H1 (cell line): ENCODE measurements at places on chromosomes 7 and 10.

GRCh38 chr7:117597755-117598154 lies 117.9 kb downstream of the CFTR start:
- no peak for DNase-seq

GRCh38 chr7:69780379-69780778 lies 182.1 kb downstream of the AUTS2 start:
- DNase-seq: no peak

- DNase-seq: peak; percentile 11
These were observed 15.4 kb downstream of the TMEM273 start for GRCh38 chr10:49172777-49173132.

GRCh38 chr10:128114901-128115300 lies 11.3 kb downstream of the MKI67 start:
- no peak for DNase-seq

- DNase-seq: no peak
These were observed 69.5 kb downstream of the ZNF800 start for GRCh38 chr7:127322832-127323493.

DNA sequence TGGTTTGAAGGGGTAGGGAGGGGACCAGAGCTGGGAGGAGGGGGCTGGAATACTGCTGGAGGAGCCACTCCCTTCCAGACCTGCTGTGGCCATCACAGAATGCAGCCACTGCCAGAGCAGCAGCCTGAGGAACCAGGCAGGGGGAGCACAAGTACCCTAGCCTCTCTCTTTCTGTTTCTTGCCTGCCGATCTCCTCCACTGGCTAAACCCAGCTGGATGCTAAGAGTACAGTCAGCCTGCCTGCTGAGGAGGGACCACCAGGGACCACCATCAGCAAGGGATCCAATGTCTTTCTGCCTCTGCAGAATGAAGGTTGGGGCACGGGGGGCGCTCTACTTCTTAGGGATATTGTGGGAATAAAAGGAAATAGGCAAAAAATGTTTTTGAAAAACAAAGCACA lies 4.7 kb downstream of the BLVRA start:
- DNase-seq: peak; percentile 48

DNA sequence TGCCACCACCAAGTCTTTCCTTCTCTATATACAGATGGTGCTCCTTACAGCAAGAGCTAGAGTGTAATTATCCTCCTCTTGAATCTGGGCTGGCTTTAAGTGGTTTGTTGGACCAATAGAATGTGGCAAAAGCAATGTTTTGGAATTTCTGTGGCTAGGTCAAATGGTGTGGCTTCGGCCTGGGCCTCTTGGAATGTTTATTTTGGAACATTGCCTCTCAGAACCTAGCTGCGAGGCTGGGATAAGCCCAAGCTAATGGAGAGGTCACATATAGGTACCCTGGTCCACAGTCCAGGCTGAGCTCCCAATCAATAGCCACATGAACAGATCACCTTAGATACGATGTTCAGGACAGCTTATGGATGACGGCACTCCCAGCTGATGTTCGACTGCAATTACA lies 556.7 kb downstream of the TYW1 start:
- DNase-seq: no peak

DNA sequence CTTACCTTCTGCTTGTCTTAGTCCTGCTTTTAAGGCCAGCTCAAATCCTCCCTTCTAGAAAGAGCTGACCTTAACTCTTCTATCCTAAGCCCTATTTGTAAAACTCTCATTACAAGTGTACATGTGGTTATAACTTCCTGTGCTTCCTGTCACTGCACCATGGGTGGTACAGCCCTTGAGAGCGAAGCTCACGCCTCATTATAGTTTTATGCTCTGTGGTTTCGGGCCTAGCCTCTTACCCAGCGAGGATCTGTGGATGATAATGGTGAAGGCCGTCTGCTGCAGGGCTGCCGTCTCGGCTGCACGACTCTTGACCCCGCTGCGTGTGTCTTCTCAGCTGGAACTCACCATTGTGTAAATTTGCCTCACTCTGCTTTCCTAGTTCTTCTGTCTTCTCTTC lies 74.6 kb downstream of the CUL1 start:
- no peak for DNase-seq

GRCh38 chr7:28630350-28630749 lies 218.0 kb downstream of the CREB5 start:
- no peak for DNase-seq

GRCh38 chr10:94315975-94316464 lies 46.7 kb downstream of the NOC3L start:
- DNase-seq: no peak

DNA sequence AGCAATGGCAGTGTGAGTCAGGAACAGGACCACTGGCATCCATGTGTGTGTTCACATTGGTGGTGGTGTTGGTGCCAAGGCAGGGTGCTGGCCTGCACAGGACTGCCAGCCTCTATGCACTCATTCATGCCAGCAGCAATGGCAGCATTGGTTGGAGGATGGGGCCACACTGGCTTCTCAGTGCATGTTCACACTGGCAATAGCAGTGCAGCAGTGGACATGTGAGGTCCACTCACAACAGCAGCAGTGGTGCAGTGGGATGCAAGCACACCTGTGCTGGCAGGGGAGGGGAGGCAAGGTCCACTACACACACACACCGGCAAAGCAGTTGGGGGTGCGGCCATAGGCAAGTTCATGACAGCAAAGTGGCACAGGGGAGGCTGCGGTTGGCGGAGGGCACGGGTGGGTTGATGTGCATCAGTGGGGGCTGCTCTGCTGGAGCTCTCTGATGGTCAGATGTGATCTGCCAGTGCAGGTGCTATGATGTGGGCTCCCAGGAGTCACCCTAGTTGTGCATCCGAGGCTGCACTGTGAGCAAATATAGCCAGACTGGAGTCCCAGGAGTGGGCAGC lies 57.8 kb upstream of the TNKS2 start:
- no peak for DNase-seq

GRCh38 chr10:130479926-130480325 lies 343.7 kb downstream of the GLRX3 start:
- no peak for DNase-seq

GRCh38 chr10:25504838-25505237 lies 330.0 kb downstream of the GPR158 start:
- DNase-seq: no peak

DNA sequence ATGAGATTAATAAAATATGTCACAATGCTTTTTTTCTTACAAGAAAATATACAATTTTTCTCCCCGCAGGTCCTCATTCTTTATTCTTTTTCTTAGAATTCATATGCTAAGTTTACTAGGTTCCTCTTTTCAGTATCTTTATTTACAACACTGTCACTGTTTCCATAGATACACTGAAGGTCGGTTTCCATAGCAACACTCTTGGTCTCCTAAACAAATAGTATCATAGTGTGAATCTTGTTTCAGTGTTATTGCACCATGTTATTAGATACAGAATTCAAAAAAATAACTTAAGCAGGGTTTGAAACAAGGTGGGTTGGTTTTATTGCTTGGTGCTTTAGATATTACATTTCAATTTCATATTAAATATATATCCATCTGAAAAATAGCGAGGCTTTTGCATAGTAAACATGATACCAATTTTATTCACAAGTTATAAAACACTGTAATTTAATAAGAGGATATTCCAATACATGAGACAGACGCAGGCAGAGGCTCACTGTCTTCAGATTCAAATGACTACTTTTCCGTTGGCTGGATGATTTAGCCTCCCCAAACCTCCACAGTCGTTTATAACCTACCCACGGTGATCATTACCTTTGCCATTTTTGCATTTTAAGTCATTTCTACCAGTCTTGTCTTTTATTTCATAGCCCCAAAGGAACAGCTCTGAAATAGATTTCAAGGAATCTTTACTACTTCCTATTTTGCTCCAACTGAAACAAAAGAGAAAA lies 88.9 kb upstream of the KLF6 start:
- DNase-seq: no peak

DNA sequence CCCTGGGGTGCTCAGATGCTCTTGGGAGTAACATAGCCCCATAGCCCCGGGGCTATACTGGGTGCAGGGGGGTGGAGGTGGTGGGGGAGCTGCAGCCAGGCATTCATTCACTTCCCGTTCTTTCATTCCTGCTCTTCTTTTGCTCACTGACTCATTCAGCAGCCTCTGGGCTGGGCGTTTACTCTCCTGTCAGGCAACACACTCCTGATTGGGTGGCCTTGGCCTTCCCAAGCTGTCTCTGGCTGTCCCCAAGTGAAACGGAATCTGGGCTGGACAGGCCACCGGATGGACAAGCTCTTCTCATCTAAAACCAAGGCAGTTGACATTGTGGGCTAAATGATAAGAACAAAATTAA lies 34.6 kb downstream of the CHST3 start:
- DNase-seq: peak; percentile 34

DNA sequence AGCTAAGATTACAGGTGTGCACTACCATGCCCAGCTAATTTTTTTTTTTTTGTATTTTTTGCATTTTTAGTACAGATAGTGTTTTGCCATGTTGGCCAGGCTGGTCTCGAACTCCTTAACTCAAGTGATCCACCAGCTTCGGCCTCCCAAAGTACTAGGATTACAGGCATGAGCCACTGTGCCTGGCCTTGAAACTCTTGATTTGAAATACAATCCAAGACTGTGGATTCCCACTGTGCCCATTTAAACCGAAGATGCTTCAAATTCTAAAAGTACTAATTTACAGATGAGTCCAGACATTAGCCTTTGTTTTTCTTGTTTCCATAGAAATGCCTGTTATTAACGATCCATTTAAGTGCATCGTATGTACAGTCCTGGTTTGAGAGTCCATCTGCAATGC lies 130.9 kb downstream of the CACNA2D1 start:
- no peak for DNase-seq

GRCh38 chr7:33109005-33109757 lies at the start of gene RP9:
RP9 (minus strand) TSS chr7:33109404; CDS start chr7:33109372, 32 bp downstream.
- peak; percentile 89 for DNase-seq

GRCh38 chr7:71408271-71408670 lies 276.3 kb downstream of the GALNT17 start:
- DNase-seq: no peak

- DNase-seq: no peak
These were observed 186.5 kb downstream of the ADK start for GRCh38 chr10:74337330-74338016.

DNA sequence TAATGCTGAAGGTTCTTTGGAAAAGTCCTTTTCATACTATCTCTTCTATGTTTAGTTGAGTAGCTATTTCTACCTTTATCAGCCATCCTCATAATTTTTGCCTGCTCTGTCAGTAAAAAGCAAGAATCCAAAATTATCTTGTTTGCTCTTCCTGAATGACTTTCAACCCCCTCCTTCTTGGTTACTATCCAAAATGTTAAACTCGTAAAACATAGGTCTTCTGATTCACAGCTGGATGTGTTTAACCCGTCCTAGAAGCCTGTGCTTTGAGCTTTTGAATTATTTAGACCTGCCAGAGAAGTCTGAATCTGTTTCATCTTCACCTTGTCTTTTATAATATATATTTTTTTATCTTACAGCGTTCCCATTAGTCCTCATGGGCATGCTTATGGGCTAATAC lies 136.4 kb upstream of the MDFIC start:
- DNase-seq: no peak

- no peak for DNase-seq
These were observed 101.6 kb upstream of the PPIF start for GRCh38 chr10:79245539-79246208.
